ENCODE measurements at places on chromosomes 7 and 10.

DNA sequence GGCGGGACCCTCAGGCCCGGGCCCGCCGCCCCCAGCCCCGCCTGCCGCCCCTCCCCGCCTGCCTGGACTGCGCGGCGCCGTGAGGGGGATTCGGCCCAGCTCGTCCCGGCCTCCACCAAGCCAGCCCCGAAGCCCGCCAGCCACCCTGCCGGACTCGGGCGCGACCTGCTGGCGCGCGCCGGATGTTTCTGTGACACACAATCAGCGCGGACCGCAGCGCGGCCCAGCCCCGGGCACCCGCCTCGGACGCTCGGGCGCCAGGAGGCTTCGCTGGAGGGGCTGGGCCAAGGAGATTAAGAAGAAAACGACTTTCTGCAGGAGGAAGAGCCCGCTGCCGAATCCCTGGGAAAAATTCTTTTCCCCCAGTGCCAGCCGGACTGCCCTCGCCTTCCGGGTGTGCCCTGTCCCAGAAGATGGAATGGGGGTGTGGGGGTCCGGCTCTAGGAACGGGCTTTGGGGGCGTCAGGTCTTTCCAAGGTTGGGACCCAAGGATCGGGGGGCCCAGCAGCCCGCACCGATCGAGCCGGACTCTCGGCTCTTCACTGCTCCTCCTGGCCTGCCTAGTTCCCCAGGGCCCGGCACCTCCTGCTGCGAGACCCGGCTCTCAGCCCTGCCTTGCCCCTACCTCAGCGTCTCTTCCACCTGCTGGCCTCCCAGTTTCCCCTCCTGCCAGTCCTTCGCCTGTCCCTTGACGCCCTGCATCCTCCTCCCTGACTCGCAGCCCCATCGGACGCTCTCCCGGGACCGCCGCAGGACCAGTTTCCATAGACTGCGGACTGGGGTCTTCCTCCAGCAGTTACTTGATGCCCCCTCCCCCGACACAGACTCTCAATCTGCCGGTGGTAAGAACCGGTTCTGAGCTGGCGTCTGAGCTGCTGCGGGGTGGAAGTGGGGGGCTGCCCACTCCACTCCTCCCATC lies 82.7 kb downstream of the PAX2 start:
- no peak for DNase-seq

DNA sequence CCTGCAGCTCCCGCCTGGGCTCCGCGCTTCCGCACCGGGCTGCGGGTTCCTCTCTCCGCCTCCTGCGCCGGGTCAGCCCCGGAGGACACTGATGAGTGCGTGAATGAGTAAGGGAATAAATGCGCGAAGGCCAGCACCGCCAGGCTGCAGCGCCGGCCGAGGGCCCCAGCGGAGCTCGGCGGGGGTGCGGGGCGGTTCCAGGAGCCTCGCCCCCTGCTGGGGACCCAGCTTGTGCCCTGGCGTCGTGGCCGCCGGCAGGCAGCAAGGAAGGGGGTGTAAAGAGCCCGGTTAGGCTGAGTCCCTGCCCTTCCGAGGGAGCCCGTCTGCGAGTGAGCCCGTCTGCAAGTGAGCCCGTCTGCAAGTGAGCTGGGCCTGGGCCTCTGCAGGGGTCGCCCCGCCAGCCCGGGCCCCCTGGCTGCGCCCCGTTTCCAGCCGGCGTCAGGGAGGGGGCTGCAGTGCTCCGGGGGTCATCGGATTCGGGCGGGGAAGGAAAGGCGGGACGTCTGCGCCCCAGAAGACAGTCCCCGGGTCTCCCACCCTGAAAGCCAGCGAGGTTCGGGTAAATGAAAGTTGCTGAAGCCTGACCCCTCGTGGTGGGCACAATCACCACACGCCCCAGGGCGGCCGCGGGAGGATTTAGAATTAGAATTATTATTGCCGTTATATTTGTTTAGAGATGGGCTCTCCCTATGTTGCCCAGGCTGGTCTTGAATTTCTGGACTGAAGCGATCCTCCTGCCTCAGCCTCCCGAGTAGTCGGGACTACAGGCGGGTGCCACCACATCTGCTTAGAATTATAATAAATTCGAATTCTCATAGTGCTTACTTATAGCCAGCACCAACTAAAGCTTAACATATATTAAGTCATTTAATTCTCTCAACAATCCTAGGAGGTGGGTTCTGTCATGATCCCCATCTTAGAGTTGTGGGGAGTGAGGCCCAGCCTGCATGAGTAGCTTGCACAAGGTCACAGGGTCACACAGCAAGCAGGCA lies 8.6 kb upstream of the CRYGN start:
- DNase-seq: peak; percentile 57

- DNase-seq: no peak
These were observed 94.5 kb downstream of the KMT2C start for GRCh38 chr7:152341039-152341913.

- DNase-seq: no peak
These were observed 44.2 kb upstream of the PCBD1 start for GRCh38 chr10:70932392-70933196.

DNA sequence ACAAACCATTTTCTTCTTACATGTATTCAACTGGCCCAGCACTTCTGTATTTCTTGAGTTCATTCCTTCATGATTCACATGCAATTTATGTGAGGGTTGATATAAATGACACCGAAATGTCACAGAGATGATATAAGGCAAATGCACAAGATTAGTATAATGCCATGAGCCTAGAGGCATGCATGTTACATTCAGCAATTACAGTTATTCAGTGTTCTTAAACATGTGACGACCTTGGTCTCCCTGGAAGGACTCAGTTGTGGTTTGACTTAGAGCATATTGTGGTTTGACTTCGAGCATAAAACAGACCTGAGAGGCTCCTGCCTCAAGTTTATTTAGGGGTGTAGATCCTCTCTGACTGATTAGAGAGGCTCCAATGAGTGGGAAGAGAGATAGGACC lies 752.1 kb upstream of the POM121L12 start:
- DNase-seq: no peak

- no peak for DNase-seq
These were observed 29.0 kb upstream of the SUN1 start for GRCh38 chr7:803243-803635.

DNA sequence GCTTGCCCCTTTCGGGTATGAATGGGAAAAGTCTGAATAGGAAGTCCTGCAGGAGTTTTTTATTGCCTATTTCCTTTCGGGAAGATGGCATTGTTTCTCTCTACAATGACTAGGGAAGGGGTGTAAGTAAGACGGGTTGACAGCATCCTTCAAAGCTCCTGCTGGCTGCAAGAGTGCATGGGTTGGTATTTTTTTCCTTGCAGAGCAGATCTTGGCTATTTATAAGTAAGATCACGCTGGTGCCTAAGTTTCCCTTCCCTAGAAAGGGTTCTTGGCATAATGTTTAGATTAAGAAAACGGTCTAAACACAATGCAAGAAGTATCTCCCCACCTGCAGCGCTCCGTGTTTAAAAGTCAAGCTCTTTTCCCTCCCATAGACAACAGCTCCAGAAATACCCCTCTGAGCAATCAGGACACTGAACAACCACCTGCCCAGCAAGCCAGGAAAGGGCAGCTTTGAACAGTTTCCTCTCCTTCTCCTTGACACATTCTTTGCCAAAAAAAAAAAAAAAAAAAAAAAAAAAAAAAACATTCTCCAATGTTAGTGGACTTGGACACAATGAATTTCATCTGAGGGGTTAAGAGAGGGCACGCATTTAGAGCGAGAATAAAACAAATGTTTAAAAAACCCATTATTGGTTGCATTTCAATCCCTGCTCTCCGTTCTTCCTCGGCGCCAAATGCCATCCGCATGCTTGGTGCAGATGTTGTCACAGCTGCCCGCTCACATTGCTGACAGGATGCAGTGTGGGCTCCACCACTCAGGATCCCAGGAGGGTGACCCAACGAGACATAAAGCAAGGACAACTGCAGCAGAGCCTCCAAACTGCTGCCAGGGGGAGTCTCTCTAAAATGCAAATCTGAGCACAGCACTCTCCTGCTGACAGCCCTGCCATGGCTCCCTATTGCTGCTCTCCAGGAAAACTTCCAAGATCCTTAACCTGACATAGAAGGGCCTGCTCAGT lies 427.4 kb upstream of the MGMT start:
- no peak for DNase-seq

DNA sequence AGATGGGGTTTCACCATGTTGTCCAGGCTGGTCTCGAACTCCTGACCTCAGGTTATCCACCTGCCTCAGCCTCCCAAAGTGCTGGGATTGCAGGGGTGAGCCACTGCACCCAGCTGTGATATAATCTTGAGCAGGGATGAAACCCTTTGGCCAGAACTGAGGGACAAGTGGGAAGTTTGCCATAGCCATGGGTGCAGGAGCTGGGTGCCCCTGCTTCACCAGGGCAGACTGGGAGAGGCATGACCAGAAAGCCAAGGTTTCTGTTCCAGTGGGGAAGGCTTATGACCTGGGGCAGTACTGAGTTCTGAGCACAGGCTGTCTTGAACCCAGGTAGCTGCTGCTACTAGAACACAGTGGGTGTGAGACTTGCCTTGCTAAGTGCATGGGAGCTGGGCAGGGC lies 40.5 kb upstream of the CDK13 start:
- no peak for DNase-seq

- no peak for DNase-seq
These were observed 18.6 kb downstream of the MINDY3 start for GRCh38 chr10:15841696-15842095.

DNA sequence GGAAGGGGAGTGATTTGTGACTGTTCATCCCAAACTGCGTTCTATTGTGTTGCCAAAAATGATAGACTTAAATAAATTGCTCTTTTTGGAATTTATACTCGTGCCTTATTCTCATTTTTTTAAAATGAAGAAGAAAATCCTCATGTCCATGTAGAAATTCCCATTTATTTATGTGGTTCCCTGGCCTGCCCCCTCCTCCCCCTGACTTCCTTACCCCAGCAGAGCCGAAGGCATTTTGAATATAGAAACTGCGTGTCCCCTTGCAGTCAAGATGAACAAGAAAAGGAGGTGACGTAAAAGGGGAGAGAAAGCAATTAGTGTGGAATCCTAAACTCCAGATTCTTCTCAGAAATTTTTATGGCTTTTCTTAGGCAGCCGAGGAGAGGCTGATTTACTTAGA lies 126.1 kb downstream of the FAM204A start:
- DNase-seq: no peak

- DNase-seq: no peak
These were observed 152.4 kb upstream of the SMIM30 start for GRCh38 chr7:113270790-113271189.

- DNase-seq: no peak
These were observed 519 bp upstream of the ZNF655 start for GRCh38 chr7:99557940-99558305.

- DNase-seq: no peak
These were observed 44.0 kb upstream of the TMEM229A start for GRCh38 chr7:124076841-124077240.

DNA sequence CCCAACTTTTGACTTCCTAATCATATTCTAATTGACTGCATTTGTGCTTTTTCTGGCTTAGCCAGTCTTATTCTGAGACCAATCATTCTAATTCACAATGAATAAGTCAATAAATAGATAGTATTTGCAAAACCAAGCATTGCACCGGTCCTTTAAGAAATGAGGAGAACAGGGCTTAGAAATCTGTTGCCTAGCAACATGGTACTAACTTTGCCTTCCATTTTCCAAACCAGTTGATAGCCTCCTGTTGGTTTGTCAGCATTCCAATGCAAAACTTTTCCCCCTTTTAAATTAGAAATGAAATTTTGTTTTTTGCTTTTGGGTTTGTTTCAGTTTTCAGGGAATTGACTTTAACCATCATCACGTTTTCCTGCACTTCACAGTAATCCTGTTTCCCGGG lies 603.5 kb upstream of the NRP1 start:
- no peak for DNase-seq

GRCh38 chr7:47885309-47885986 lies 62.8 kb downstream of the PKD1L1 start:
- DNase-seq: no peak

GRCh38 chr10:42937649-42938180 lies 139.2 kb upstream of the RET start:
- no peak for DNase-seq

DNA sequence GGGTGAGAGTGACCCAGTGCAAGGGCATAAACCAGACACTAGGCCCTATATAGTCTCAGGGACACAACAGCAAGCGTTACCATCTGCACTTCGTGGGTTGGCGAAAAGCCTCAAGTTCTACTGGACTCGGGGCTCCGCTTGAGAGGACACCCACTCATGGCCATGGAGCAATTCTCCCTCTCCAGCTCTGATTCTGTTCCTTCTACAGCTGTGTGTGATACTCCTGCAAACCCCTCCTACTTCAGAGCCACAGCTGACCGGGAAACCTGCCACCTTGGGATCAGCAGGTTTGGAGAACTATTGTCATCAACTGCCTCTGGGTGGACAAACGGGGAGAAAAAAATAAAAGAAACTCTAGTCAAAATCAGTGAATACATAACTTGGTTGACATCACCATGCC lies 306.9 kb downstream of the FGFR2 start:
- DNase-seq: no peak

- DNase-seq: no peak
These were observed 493 bp downstream of the ZMIZ2 start for GRCh38 chr7:44748948-44749731.

- DNase-seq: no peak
These were observed 211.3 kb downstream of the BICC1 start for GRCh38 chr10:58723966-58724365.

DNA sequence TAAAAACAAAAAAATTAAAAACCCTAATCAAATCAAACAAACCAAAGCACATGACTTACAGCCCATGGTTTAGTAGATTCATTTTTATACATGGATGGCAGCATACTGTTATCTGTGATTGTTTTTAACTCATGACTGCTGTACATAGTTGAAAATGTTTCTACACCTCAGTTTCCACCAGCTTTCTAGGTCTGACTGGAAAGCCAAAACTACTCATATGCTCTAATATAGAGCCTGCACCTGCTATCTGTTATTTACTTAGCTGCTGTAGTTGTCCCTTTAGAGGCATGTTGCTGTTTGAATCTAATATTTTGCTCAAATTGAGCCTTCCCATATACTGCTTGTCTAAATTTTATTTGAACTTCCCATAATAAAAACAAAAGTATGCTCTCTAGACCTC lies 289.9 kb upstream of the LRRN3 start:
- no peak for DNase-seq

DNA sequence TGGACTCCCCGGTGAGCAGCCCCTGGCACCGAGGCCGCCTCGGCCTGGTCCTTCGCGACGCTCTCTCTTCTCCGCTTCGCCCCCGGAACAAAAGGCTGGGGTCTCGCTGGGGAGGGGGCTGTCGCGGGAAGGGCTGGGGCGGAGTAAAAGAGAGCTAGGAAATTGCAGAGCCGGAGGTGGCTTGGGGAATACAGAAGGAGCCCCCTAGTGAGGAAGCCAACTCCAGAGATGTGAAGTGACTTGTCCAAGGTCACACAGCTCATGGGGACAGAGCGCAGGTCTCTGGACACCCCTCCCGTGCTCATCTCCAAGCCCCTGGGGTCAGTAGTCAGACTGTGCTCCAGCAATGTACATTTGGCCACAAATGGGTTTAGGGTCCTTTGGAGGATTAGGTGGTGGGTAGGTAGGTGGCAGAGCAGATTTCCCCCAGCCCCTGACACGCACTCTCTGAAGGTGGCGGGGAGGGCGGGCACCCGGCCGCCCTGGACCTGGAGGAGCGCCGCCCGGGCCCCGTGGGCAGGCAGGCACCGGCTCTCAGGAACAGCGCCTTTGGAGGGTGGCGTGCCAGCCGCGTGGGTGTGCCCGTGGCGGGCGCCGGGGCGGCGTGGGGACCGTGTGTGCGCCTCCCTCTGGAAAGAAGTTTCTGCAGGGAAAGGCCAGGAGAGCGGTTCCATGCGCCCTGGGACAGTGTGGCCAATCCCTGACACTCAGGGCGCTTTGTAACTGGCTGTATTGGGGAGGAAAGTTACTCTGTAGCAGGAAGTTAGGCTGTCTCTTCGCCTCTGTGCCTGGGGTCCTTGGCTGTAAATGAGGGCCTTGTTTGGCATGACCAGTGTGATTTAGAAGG lies 910 bp downstream of the WIPF3 start:
- DNase-seq: no peak
